GM12864 (cell line): ENCODE measurements at places on chromosomes 3 and 15.

- DNase-seq = no peak
Observed at GRCh38 chr3:176789947-176790346, 407.3 kb downstream of the TBL1XR1 start.

GRCh38 chr3:45043728-45044299, 17.7 kb downstream of the CLEC3B start:
- no peak for DNase-seq

DNA sequence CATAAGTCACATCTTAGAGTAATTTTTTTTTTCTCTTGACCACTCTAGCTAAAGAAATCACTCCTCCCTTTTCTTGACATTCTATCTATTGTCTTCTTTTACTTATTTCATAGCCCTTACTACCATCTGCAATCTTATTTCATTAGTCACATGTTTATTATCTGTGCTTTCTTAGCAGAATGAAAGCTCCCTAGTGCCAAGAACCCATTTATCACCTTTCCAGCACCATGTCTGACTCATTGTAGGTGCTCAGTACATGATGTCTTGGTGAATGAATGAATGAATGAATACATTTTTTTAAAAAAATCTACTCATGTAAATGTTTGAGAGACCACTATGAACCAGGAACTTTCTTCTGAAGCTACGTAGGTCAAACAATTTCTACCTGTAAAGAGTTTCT, 157.2 kb downstream of the CADPS start:
- DNase-seq = no peak

GRCh38 chr3:53843195-53844177, 2.7 kb downstream of the CHDH start:
- no peak for DNase-seq

GRCh38 chr3:1139071-1139470, 46.2 kb downstream of the CNTN6 start:
- no peak for DNase-seq
